ENCODE measurements at places on chromosomes 5 and 9. TPM values are rescaled to one million over a fixed set of nuclear protein-coding genes. Genes with fewer than 3 reads are reported as not detected.

GRCh38 chr9:127862075-127863011 is 7.9 kb upstream of the ENG start:
- no peak for DNase-seq

- no peak for DNase-seq
Observed at GRCh38 chr9:13013991-13014883, 239.4 kb downstream of the LURAP1L start.

GRCh38 chr5:35488791-35489190 is 128.9 kb upstream of the SPEF2 start:
- no peak for DNase-seq

- peak; percentile 18 for DNase-seq
Observed at GRCh38 chr9:77744841-77745430, 96.8 kb upstream of the GNA14 start.

- DNase-seq: no peak
Observed at GRCh38 chr5:95223566-95224258, 61.2 kb downstream of the MCTP1 start.

GRCh38 chr5:169080448-169080911 is 220.5 kb downstream of the SLIT3 start:
- no peak for DNase-seq

- DNase-seq: no peak
Observed at GRCh38 chr5:169166078-169166477, 134.9 kb downstream of the SLIT3 start.

GRCh38 chr5:66617226-66617861 is 21.2 kb downstream of the MAST4 start:
- DNase-seq: no peak

- DNase-seq: no peak
Observed at GRCh38 chr9:24936117-24936516, 390.4 kb upstream of the IZUMO3 start.

DNA sequence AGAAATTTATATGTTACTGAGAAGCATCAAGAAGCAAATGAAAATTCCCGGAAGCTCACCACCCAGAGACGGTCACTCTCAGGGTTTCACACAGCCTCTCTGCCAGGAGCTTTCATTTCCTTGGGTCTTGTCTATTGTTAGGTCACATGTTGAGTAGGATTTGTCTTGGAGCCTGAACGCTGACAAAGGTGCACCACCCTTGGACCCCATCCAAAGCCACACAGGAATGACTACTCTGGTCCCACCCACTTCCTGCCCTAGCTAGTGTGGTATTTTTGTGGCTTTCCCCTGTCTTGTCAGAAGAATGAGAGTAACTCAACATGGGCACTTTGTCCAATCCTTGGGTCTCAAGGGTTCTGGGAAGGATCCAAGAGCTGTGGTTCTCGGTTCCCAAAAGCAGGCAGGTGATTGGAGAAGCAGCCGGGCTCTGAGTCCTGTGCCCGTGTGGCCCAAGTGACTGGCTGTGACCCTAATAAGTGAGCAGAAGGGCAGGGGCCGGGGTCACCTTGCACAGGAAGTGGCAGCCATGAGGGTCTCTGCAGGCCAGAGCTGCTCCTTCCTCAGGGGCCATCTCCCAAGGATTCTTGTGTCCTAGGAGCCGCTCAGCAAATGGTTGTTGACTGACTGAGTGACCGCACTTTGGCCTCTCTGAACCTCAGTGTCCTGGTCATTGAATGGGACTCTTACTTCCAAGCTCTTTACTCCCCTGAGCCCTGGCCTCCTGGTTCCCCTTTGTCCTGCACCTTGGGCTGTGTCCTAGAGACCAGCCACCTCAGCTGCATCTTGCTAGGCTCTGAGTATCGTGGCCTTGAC is 6.9 kb downstream of the FGD3 start:
- DNase-seq: no peak

GRCh38 chr9:129380961-129381401 is 202.9 kb upstream of the IER5L start:
- no peak for DNase-seq

GRCh38 chr5:106481374-106481773 is 1189.4 kb downstream of the EFNA5 start:
- DNase-seq: no peak

- no peak for DNase-seq
Observed at GRCh38 chr5:32935283-32935682, 224.2 kb downstream of the NPR3 start.

- no peak for DNase-seq
Observed at GRCh38 chr5:175223291-175223690, 220.7 kb downstream of the DRD1 start.

DNA sequence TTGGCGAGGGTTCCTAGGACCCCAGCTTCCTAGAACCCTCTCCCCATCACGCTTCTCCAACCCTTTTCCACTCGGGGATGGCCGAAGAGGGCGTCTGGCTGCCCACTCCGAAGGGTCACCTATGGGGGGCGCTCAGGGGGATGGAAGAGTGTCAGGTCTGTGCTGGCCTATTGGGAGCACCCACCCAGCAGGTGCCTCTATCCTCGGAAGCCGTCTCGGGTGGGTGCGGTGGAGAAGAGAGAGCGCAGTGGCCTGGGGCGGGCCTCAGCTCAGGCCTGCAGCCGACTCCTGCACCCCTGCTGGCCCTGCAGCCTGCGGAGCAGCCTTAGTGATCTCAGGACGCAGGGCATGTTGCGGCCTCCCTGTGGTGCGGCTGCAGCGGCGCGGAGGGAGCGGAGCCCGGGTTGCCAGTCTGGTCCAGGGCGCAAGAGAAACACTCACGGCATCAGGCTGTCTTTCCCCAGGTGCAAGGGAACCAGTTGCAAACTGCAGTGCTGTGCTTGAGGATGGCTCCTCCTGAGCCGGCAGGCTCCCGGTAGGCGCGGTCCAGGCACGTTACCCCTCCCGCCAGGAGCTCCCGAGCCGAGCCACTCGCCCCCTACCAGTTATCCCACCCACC is 1.5 kb upstream of the IRX2 start:
- DNase-seq: no peak

DNA sequence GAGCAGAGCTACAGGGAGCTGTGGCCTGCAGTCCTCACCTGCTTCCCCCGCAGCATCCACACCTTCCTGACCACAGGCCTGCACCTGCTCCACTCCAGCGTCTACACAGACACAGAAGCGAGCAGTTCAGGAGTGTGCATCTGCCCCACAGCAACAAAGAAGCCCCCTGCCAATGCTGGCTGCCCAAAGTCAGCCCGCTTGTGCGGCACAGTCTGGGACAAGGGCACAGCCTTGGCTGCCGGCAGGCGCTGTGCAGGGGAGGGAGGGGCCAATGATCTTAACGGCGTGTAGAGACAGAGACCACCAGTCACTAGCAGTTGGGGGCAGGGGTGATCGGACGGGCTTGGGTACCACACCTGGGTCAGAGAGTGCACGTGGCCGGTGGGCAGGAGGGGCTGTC is 6.6 kb downstream of the BRD9 start:
- no peak for DNase-seq

SLIT3 gene
- total RNA-seq: 42.4 TPM

SLC4A9 gene
- not detected for total RNA-seq

CNTLN gene
- total RNA-seq: 18.6 TPM

IFNB1 gene
- not detected for total RNA-seq

ASTN2 gene
- 10.0 TPM for total RNA-seq
